Stimulated activated CD4-positive, alpha-beta T cell treated with anti-CD3 and anti-CD28 coated beads, Interleukin-1b, Interleukin-23, amount 100 ng/mL, for 1 hour (primary cell): ENCODE measurements at places on chromosomes 6 and 20.

DNA sequence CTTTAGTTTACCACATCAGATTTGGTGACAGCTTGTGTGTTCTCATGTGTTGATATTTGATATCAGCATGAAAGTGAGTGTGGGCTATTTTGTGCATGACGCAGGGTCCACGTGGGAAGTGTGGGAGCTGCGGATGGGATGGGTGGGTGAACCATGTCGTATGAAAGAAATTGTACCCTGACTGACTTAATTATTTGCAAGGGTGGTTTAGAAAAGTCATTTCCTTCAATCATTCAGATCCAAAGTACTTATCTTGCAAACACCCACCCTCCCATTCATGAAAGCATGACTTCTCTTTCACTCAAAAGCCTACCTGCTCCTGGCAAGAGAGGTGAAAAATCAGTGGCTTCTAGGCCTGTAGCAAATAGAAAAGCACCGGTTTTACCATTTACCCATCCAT is 91.8 kb upstream of the BACH2 start:
- no peak for DNase-seq

DNA sequence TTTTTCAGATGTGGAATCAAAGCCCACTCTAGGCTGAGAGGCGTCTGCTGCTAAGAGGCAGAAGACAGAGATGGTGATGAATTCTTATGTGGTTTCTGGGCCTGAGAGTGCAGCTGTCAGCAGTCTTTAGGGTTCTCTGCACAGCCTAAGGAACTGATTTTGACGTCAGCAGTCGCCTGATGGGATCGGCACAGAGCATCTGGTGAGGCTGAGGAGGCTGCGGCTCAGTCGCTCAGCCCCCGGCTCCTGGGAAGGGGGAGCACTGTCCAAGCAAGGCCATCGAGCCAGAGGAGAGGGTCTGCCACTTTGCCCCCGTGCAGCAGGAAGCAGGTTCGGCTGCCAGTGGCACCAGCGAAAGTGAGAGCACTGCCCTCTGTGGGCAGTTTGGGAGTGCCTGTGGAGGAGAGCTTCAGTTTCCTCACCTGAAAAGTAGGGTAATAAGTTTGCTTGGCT is 92.5 kb downstream of the TCP11 start:
- DNase-seq, result no peak

GRCh38 chr20:6735942-6736845 is 31.3 kb upstream of the BMP2 start:
- DNase-seq, result no peak

DNA sequence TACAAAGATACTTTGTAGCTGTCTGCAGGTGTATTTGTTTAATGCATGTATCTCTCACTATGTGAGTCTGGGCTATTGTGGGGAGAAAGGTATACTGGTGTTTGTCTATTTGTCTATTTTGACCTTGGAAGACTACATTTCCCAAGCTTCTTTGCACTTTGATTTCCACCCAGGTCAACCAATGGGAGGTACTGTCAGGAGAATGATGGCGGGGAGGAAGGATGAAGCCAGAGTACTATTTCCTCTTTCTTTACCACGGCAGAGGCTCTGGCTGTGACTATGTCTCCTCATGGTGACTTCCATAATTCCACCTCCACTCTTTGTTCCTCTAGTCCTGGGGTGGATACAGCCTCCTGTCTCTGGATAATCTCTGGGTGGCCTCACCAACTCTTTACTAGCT is 23.1 kb downstream of the LBP start:
- DNase-seq, result no peak

GRCh38 chr6:18680842-18681241 is 293.7 kb downstream of the RNF144B start:
- no peak for DNase-seq

GRCh38 chr6:41939848-41940758 is 1.5 kb downstream of the CCND3 start:
- DNase-seq, result no peak

DNA sequence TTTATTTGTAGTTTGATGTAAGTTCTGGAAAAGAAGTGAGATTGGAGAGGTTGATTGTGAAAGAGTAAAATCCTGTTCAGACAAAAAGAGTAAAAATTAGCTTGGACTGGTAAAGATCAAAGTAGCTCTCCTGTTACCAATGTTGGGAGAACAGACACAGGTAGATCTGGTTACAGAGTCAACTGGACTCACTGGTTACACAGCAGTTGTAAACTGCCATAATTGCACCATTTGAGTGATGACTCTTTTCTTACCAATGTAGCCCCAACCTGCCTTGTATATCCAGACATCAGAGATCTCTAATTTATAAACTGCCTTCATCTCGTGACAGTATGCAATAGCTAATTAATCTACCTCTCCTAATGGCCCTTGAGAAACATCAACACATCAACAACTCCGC is 165.6 kb upstream of the PRSS16 start:
- no peak for DNase-seq

GRCh38 chr6:8900056-8900455 is 464.7 kb upstream of the SLC35B3 start:
- no peak for DNase-seq

- DNase-seq, result no peak
These were observed 86.8 kb upstream of the AFDN start for GRCh38 chr6:167739721-167740475.

DNA sequence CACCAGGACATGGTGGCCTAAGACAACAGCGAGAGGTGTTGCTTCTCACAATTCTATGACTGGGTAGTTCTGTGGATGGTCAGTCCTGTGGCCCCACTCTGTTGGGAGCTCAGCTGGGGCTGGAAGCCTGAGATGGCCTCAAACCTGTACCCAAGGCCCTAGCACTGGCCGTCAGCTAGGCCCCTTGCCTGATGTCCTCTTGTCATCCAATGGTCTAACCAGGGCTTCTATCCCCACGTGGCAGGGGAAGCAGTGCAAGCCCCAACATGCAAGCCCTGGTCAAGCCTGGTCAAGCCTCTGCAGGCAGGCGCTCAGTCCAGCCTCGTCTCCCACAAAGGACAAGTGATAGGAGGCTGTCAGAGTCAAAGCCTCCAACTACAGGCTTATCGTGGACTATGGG is 196.5 kb upstream of the CST7 start:
- no peak for DNase-seq

GRCh38 chr20:45792317-45793118 is 764 bp downstream of the DNTTIP1 start:
- DNase-seq, result no peak

DNA sequence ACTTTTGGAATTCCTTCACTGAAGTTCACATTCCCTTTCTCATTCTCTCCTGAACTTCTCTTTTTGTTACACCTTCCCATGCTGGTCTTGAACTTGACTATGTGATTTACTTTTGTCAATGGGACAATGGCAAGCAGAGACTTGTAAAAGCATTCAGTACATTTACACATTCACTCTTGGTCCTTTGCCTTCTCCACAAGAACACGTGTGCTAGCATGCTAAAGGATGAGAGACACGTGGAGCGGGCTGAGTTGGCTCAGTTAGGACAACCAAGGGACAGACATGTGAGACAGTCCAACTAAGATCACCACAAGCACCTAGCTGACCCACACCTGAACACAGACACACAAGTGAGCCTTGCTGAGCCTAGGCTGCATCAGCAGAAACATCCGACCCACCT is 91.3 kb upstream of the PAK5 start:
- DNase-seq, result no peak

GRCh38 chr6:41975276-41975675 is 33.7 kb upstream of the CCND3 start:
- no peak for DNase-seq

DNA sequence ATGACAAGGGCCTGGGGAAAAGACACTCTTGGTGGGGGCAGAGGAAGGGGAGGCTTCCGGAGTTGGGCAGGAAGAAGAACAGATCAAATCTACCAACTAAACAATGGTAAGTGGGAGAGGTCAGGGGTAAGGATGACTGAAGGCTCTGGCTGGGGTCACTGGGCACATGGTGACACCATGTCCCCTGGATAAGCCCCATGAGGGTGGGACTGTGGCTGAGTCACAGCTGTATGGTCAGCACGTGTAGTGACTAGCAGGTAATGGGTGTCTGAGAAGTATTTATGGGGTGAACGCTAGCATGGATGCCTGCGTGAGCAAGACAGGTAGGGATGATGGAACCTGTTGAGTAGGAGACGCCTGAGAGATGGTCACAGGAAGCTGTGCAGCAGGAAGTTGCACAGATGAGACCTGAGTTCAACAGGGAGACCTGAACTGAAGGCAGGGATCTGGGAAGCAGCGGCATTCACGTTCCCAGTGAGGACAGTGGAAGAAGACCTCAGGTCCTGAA is 64.5 kb upstream of the SNX9 start:
- no peak for DNase-seq

DNA sequence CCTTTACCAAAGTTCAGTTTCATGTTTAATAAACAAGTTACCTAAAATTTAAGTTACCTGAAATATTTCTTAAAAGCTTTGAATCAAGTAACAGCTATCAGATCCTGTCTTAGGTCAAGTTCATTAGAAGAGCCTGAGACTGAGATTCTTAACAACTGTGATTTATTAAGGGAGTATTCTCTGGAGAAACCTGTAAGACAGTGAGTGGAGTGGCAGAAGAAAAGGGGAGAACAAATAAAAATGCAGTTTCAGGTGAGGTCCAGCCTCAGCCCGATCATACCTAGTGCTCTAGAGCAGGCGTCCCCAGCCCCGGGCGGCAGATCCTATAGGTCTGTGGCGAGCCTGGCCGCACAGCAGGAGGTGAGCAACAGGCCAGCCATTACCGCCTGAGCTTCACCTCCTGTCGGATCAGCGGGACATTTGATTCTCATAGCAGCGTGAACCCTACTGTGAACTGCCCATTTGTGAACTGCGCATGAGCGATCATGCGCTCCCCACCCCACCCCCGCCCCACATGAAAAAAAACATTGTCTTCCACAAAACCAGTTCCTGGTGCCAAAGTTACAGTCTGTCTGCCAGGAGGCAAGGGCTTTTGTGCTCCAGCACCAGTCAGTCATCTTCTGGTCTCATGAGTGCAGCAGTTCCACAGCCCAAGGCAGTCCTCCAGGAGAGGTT is 59.2 kb upstream of the ADGRB3 start:
- DNase-seq, result no peak

DNA sequence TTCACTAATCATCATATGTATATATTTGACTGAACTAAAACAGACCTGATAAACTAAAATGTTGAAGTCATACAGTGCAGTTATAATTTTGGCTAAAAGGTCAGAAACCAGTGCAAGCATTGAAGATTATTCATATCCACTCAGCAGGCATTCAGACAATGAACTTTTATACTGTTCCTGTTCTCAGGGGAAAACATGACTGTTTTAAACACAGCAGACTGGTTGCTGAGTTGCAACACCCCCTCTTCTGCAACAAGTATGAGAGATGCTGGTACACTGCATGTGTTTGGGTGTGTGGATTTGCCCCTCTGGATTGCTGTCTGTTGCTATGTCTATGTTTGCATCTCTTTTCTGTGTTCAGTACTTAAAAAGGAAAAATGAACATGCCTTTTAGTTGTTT is 206.8 kb downstream of the EYA4 start:
- DNase-seq, result no peak

DNA sequence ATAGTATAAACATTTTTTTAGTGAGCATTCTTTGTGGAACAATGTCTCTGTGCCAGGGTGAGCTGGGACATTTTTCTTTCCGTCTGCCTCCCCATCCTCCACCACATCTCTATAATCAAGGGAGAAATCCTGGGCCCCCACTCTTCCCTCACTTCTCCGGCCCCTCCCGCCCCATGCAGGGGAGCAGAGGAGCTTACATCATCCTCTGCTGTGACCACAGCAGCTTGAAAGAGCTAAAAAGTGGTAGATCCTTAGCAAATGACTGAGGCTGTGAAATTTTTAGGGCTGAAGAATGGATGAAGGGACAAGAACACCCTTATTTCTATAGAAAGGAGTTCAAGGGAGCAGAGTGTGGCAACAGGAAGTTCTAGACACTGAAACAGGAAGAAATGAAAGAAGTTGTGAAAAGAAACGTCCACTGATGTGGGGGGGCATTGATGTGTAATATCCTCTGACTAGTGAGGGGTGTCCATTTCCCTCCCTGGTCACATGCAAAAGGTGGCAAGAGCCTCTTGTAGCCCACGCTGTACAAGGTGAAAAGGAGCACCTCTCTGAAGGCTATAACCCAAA is 380.3 kb upstream of the JARID2 start:
- no peak for DNase-seq

GRCh38 chr6:6492675-6493074 is 95.8 kb upstream of the LY86 start:
- DNase-seq, result no peak

DNA sequence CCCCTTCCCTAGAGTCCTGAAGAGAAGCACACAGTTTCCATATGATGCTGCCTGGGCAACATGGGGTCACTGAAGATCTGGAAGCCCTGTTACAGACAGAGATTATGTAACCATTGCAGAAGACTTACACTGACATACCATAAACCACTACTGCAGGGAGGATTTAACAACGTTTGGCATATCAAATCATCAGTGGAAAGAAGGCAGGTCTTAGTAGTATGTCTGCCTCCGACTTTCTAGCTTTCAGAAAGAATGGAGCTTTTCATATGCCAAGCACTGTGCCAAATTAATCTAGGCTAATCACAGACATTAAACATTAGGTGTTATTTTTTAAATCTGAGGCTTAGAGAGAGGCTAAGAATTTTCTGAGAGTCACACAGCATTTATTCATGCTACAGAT is 144.3 kb downstream of the ADGRB3 start:
- DNase-seq, result no peak

GRCh38 chr6:82030301-82030700 is 217.2 kb downstream of the IBTK start:
- DNase-seq, result no peak

DNA sequence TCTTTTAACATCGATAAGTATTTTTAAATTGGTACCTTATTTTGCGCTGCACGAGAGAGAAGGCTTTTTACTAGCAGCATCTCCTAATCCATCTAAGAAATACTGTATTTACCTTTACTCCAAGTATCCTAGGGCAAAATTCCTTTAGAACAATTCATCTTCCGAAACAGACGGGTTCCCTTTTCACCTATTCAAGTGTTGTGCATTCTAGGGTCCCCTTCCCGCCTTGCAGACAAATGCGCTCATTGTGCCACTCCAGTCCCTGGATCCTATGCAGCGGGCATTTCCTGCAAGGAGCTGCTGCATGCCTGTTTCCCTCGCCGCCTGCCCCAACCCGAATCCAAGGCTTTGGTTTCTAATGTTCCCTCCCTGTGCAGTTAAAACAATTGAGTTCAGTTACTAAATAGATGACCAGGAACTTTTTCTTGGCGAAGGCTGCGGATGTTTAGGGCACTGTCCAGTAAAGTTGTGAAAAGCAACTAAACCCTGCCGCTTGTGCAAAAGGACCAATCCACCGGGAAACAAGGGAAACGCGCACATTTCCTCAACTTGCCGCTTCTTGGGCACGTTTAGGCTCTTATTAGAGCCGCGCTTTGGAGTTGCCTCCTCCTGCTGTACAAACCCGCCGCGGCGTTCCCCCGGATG is 556 bp upstream of the SCAF8 start:
- DNase-seq, result no peak
